ENCODE measurements at places on chromosomes 5 and 9.

GRCh38 chr5:180491496-180491895 is 2.7 kb upstream of the CNOT6 start:
- DNase-seq: no peak

DNA sequence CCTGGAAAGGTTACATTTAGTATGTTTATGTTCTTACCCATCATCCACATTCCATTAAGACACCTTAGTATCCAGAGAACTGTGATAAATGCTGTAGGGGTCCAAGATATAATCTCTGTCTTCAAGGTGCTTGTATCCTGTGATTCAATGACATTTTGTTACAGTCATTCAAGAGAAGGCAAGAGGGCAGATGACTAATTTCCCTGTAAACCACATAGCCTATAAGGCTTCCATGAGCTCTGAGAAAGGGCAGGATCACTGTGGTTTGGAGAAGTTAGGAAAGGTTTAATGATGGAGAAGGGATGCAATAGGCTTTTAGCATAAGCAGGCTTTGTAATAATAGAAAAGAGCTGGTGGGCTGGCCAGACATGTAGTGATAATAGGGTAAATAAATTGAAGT is 40.0 kb downstream of the PAPPA start:
- no peak for DNase-seq

DNA sequence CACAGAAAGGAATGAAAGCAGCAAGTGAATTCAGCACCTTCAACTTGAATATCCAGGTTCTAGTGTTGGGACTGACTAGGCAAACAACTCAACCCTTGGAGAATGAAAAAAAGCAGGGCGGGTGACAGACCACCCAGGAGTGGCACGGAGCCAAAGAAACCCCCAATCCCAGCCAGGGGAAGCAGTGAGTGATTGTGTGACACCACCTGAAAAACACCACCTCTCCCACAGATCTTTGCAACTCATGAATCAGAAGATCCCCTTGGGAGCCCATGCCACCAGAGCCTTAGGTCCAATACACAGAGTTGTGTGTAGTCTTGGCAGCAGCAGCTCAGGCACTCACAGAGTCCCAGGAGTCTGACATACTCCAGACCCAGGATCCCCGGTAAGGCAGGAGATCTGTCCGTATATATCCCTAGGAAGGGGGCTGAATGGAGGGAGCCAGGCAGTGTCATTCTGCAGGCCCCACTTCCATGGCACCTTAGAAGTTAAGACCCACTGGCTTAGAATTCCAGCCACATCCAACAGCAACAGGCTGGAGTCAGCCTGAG is 22.1 kb upstream of the ROR2 start:
- DNase-seq: no peak

DNA sequence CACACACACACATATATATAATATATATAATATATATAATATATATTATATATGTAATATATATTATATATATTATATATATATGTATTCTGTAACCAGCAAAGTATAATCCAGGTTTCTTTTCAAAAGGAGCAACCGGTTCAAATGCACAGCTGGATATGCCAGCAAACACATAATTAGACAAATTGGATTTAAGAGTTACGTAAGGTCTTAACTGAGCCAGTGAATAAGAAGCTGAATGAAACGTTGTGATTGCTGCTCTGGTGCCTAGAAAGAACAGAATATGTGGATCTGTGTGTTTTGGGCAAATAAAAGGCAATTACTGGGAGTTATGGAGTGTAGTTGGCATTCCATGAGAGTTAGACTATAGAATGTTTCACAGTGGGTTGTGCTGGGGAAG is 178.1 kb downstream of the SLF1 start:
- no peak for DNase-seq

GRCh38 chr9:129289131-129289731 is 111.2 kb upstream of the IER5L start:
- DNase-seq: no peak

- no peak for DNase-seq
Measured at GRCh38 chr5:149072376-149072775, 9.5 kb upstream of the SH3TC2 start.

GRCh38 chr9:962023-962422 is 14.4 kb upstream of the DMRT3 start:
- no peak for DNase-seq

DNA sequence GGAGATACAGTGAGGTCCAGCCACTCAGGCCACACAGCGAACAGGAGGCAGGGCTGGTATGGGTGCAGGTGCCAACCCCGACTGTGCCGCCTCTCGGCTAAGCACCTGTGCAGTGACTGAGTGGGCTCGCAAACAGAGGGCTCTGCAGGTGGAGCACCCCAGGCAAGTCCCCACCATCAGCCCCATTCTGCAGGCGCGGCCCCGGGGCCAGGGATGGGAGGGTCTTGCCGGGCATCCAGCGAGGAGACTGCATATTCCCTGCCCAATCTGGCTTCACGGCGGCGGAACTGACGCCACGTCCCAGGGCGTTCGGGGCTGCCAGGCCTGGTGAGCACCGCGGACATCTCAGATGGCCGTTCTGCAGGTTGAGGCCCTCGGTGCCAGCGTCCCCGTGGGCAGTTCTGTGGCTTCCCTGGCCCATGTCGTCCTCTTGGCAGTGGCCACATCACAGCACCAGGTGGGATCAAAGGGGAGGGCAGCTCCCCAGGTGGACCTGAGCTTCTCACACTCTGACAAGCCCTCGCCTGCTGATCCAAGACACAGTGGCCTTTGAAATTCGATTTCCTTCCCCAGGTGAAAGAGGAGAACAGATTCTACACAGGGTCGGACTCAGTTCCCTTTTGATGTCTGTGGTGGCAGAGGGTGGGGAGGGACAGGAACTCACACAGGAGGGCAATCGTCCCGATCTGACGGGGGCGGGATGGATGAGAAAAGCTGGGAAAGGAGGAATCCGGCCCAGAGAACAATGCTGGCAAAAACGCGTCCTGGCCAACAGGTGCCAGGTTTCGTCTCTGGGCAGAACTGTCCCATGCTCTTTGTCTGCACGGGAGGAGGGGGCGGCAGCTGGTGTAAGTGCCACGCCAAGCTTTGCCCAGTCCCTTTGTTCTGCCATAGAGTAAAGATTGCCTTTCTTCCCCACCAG is 18.8 kb downstream of the DBH start:
- no peak for DNase-seq

GRCh38 chr5:67196537-67197059 is at the start of gene CD180:
Gene CD180 (minus strand): TSS chr5:67196799. CDS start chr5:67196641, 158 bp downstream.
- DNase-seq: no peak

DNA sequence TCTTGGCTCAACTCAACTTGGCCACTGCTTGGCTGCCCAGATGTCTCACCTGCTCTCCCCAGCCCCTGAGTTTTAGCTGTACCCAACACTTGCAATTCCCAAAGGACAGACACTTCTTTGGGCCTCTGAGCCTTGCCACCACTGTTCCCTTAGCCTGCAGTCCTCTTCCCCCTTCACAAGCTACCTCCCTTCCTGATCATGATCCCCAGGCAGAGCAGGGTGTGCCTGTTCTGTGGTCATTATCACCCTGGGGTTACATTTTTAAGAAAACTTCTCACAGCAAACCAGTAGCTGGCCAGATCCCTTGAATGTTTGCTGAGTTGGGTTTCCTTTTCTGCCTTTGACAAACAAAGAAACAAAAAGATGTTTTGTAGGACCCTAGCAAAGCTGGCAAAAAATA is 87.5 kb upstream of the PRRC1 start:
- no peak for DNase-seq

DNA sequence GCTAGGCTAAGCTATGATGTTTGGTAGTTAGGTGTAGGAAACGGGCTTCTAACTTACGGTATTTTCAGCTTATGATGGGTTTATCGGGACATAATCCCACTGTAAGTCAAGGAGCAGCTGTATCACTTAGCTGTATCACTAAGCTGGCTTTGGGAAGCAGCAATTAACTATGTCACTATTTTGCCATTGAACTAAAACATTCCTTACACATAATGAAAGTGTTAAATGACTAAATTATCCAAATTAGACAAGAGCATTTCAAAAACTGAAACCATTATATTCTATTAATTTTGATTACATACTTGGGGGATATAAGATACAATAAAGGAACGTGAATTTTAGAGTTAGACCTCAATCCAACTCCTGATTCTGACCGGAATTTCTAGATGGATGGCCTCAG is 188.3 kb downstream of the AGTPBP1 start:
- DNase-seq: no peak

- DNase-seq: no peak
Measured at GRCh38 chr5:115551415-115551814, 6.8 kb upstream of the FEM1C start.

DNA sequence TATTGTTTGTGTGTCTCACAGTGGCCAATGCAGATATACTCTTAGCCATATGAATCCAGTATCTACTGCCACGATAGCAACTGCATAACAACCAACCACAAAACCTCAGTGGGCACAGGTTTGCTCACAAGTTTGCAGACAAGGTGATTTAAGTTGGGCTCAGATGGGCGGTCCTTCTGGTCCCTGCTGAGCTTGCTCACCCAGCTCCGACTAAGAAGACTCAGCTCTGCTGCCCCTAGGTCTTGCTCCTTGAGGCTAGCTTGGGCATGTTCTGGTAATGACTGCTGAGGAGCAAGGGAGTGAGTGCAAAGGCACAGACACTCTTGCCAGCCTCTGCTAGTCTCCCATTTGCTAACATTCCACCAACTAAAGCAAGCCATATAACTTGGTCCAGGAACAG is 52.6 kb downstream of the MTX3 start:
- no peak for DNase-seq

DNA sequence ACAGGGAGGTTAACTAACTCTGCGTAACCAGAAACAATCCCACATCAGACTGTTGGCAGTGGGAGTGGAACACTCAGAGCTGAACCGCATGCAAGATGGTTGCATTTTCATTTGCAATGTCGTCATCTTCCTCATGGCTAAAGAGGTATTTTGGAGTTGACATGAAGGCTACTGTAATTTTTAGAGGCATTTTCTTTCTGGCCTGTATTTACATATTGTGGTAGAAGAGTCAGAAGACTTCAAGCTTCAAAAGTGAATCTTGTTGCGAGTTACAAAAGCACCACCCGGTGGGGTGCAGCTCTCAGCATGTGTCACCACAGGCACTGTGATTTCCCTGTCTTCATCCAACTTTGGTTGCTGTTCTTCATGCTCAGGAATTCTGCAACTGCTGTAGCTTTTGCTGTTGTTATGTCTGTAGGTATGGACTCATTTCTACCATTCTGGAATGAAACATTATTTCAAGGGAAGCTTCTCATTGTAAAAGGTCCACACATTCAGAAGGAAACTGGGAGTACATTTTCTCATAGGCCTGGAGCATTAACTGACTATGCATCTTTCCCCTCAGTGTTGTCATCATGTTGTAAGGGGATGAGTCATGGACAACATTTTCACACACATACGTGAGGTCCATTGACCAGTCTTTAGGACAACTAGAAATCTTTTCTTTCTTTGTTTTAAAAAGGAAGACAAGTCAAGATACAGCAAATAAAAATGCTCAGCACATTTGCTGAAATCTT is 35.4 kb upstream of the GDNF start:
- peak; percentile 17 for DNase-seq

DNA sequence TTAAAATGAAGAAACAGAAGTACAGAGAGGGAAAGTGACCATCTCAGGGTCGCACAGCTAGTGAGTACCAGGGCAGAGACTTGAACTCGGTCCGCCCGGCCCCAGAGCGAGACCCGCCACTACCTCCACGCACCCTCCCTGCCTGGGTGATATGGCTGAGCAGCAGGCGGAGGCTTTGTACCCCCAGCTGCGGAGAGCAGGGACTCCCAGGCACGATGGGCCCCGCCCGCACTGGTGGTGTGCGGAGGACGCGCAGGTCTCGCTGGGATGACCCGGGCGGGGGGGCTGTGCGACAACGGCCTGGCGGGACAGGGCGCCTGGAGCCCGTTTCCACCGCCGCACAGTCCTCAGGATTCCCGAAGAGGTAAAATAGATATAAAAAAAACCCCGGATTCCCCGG is 64.7 kb upstream of the LARP1 start:
- no peak for DNase-seq

DNA sequence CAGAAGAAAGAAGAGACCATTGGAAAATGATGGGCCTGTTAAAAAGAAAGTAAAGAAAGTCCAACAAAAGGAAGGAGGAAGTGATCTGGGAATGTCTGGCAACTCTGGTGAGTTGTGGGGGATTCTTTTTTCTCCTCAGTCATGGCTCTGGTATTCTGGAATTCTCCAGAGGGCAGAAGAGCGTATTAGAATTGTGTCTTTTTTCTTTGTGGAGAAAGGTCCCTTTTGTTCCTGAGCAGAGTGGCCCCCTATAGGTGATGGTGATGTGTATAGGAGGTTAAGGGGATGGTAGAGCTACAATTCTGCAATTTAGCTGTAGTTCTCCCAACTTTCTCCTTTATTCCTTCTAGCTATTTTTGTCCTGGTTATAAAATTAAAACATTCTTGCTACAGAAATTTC is 1.6 kb upstream of the DHFR start:
- DNase-seq: no peak

GRCh38 chr5:57097526-57097925 is 76.3 kb upstream of the GPBP1 start:
- no peak for DNase-seq

DNA sequence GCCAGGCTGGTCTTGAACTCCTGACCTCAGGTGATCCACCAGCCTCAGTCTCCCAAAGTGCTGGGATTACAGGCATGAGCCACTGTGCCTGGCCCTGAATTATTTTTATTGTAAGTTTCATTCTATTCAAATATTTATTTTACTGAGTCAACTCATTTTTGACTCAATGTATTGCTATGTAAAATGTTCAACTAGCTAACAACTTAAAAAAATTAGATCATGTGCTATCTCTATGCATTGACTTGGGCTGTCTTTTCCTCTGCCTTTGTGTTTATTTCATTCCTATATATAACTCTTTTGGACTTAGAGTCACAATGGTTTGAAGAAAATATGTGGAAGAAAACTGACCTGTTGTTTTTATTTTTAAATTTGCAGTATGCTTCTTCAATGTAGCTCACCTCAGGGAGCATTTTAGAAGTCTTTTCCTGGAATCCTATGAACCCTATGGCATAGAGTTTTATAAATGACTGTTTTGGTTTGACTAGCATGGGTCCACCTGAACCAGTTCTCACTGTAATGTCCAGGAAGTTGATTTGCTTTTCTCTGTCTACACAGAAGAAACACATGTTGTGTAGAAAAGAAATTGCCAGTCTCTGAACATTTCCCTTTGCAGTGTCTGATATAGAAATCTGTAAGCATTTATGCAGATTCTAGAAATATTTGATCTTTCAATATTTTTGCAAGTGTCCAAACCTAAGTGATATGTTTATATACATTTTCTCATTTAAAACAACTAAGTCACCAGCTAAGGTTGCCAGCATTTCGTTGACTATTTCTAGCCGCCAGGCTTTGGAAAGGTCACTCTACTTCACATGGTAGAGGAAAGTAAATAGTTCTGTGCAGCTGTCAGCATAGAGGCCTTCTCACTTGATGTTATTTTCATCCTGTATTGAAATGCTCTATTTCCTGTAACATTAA is 138.8 kb downstream of the PCSK1 start:
- DNase-seq: peak; percentile 34

All from amniotic stem cell (primary cell).